ENCODE measurements at places on chromosomes 12 and 14.

GRCh38 chr12:2616763-2617162 is 178.0 kb upstream of the FKBP4 start:
- no peak overlapping the region for H3K27ac ChIP-seq
- DNase-seq, result no peak
- peaks cover 25% of the 10 kb centered on the region for H3K27me3 ChIP-seq
- peaks cover 2% of the 10 kb centered on the region for H3K4me1 ChIP-seq

GRCh38 chr12:98490501-98491453 is 24.6 kb upstream of the TMPO start:
- H3K27me3 ChIP-seq, result no peaks in the 10 kb centered on the region
- peaks cover 5% of the 10 kb centered on the region for H3K4me1 ChIP-seq

GRCh38 chr12:101713930-101714329 is 16.5 kb downstream of the CHPT1 start:
- H3K27me3 ChIP-seq, result no peaks in the 10 kb centered on the region
- H3K4me1 ChIP-seq, result peaks cover 19% of the 10 kb centered on the region
- no peak for DNase-seq
- no peaks in the 10 kb centered on the region for H3K36me3 ChIP-seq

- H3K27me3 ChIP-seq, result peaks cover 3% of the 10 kb centered on the region
- no peak overlapping the region for H3K4me3 ChIP-seq
- H3K36me3 ChIP-seq, result peaks cover 2% of the 10 kb centered on the region
- H3K27ac ChIP-seq, result no peak overlapping the region
- DNase-seq, result no peak
These were observed 57.9 kb downstream of the AMN start for GRCh38 chr14:102980409-102980810.

- no peak for DNase-seq
- no peaks in the 10 kb centered on the region for H3K36me3 ChIP-seq
- no peaks in the 10 kb centered on the region for H3K4me1 ChIP-seq
These were observed 19.4 kb downstream of the A2ML1 start for GRCh38 chr12:8841778-8842177.

GRCh38 chr12:76256904-76257303 is 91.3 kb downstream of the BBS10 start:
- H3K27me3 ChIP-seq, result peaks cover 1% of the 10 kb centered on the region
- DNase-seq, result no peak
- H3K36me3 ChIP-seq, result no peaks in the 10 kb centered on the region
- H3K4me3 ChIP-seq, result no peak overlapping the region
- no peaks in the 10 kb centered on the region for H3K4me1 ChIP-seq
- no peak overlapping the region for H3K27ac ChIP-seq

DNA sequence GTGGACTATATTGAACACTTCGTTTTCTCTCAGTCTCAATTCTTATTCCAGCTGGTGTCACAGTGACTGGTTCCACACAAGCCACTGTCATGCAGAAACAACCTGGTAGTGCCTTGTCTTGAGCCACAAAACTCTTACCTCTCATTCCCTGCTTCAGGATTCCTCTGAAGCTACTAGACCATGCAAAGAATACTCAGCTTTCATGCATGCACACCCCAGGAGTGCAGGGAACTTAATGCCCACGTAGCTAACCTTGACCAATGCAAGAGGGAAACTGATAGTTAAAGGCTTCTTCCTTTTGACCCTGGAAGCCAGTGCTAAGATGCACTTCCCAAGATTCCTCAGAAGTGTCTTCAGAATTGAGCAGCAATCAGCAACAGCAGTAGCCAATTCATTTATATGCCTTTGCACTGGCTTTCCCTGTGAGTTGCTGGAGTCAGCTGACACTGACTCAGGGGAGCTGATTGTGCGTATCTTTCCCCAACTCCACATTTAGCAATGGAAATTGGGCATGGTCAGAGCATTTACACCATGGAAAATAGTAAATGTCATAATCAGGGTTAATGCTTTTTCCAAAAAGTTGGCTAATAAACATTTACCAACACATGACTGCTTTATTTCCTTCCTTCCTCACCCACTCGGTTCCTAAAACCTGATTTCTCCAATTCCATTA is 113.6 kb upstream of the SLC35F4 start:
- H3K4me3 ChIP-seq, result no peak overlapping the region
- DNase-seq, result no peak
- H3K27me3 ChIP-seq, result peaks cover 16% of the 10 kb centered on the region
- no peaks in the 10 kb centered on the region for H3K4me1 ChIP-seq
- H3K36me3 ChIP-seq, result no peaks in the 10 kb centered on the region

DNA sequence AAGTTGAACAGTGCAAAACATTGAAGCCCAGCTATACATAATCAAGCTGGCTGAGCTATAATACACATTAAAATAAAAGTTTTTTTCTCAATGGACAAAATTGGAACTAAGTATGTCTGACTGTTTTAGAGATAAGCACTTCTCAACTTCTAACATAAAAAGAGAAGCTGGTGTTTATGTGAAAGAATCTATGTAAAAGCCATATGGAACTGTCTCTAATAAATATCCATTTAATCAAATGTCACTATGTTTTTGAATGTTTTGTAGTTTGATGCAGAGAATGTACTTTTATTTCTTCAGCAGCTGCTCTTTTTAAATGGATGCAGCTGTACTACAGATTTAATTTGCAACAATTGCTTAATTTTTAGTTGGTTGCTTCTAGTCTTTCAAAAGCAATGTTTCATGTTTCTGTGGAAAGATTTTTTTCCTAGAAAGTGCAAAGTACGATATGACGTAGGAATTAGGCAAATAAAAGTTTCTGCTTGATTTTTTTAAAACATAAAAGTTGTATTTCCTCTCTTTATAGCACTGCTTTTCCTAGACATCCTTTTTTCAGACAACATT is 114.2 kb downstream of the PDE3A start:
- no peak overlapping the region for H3K27ac ChIP-seq
- no peak overlapping the region for H3K4me3 ChIP-seq
- no peaks in the 10 kb centered on the region for H3K27me3 ChIP-seq
- no peaks in the 10 kb centered on the region for H3K4me1 ChIP-seq
- no peak for DNase-seq

DNA sequence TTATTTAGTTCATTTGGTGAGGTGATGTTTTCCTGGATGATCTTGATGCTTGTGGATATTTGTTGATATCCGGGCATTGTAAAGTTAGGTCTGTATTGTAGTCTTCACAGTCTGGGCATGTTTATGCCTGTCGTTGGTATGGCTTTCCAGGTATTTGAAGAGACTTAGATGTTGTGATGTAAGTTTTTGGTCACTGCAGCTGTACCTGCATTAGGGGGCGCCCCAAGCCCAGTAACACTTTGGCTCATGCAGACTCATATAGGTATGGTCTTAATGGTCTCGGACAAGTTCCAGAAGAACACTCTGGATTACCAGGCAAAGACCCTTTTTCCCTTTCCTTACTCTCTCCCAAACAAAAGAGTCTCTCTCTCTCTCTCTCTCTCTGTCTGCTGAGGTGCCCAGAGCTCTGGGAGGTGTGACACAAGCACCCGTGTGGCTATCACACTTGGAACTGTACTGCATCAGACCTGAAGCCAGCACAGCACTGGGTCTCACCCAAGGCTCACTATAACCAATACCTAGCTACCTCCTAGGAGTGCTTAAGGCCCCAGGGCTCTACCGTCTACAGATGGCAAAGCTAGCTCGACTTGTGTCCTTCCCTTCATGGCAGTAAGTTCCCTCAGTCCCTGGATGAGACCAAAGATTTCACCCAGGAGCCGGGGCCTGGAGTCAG is 425.8 kb upstream of the ATXN7L3B start:
- H3K27me3 ChIP-seq, result no peaks in the 10 kb centered on the region
- no peaks in the 10 kb centered on the region for H3K4me1 ChIP-seq
- H3K4me3 ChIP-seq, result no peak overlapping the region
- DNase-seq, result no peak
- H3K36me3 ChIP-seq, result no peaks in the 10 kb centered on the region

GRCh38 chr14:99698642-99699041 is 14.5 kb downstream of the CYP46A1 start:
- H3K27ac ChIP-seq, result no peak overlapping the region
- peaks cover 11% of the 10 kb centered on the region for H3K36me3 ChIP-seq
- no peak for DNase-seq
- H3K4me1 ChIP-seq, result no peaks in the 10 kb centered on the region
- H3K27me3 ChIP-seq, result peaks cover 13% of the 10 kb centered on the region
- no peak overlapping the region for H3K4me3 ChIP-seq

GRCh38 chr14:104438166-104438887 is 141.2 kb upstream of the C14orf180 start:
- no peak for DNase-seq
- H3K36me3 ChIP-seq, result no peaks in the 10 kb centered on the region
- no peaks in the 10 kb centered on the region for H3K27me3 ChIP-seq
- no peak overlapping the region for H3K27ac ChIP-seq
- no peaks in the 10 kb centered on the region for H3K4me1 ChIP-seq

DNA sequence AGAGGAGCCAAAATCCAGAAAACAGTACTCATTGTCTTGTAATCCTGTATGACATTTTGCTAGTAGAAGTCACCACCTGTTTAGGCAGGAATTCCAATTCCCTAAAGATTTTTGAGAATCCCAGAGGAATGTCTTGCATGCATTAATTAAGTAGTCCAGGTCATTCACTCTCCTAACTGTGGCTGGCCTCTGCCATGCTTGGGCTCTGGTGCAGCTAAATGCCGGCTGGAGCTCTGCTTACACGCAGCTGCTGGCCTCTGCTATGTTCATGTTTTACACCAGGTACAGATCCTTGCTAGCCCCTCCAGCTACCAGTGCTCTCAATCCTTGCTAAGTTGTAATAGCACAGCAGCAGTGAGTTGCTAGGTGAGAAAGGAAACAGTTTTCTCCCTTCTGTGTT is 16.3 kb upstream of the HIF1A start:
- H3K27ac ChIP-seq, result no peak overlapping the region
- H3K36me3 ChIP-seq, result no peaks in the 10 kb centered on the region
- H3K4me3 ChIP-seq, result no peak overlapping the region
- H3K4me1 ChIP-seq, result peaks cover 10% of the 10 kb centered on the region

DNA sequence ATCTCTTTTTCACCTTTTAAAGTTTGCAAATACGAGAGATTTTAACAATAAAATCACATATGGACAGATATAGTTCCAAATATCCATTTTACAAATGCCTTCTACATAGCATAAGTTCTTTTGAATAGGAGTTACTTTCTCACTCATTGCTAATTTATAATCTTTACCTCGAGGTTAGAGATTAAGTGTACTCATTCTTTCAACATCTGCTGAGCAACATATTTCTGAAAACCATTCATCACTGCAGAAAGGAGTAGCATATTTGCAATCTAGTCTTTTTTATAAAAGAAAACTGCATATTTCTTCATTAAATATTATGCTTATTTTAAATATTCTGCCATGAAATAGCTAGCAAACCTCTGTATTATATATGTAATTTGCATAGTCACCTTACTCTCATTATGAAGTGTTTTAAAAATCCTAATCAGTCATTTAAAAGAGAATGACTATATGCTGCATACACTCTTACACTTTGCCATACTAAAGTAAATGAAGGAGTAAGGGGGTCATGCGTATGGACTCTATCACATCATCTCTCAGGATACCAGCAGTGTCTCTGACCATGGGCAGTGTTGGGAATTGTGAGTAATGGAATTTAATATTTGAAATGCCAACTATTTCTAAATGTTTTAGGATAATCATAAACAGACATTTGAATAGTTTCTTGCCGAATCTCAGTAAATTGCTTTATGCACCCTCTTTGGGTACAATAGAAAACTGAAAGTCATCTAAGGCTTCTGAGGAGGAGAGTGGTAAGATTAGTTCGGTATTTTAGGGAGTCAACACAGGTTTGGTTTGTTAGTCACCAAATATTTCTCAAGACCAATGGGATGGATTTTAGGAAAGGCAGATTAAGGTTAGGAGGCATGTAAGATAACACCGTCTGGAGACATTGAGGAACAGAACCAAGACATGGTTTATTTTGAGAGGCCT is 524.8 kb upstream of the ATP2B1 start:
- DNase-seq, result no peak
- no peak overlapping the region for H3K4me3 ChIP-seq
- no peak overlapping the region for H3K27ac ChIP-seq
- H3K27me3 ChIP-seq, result peaks cover 13% of the 10 kb centered on the region
- H3K36me3 ChIP-seq, result no peaks in the 10 kb centered on the region
- H3K4me1 ChIP-seq, result no peaks in the 10 kb centered on the region

GRCh38 chr12:64494998-64495729 is 43.2 kb downstream of the TBK1 start:
- H3K4me1 ChIP-seq, result peaks cover 8% of the 10 kb centered on the region
- no peaks in the 10 kb centered on the region for H3K27me3 ChIP-seq
- H3K4me3 ChIP-seq, result no peak overlapping the region
- no peak for DNase-seq
- peaks cover 6% of the 10 kb centered on the region for H3K36me3 ChIP-seq

GRCh38 chr14:96876747-96877146 is 79.6 kb downstream of the VRK1 start:
- H3K4me1 ChIP-seq, result no peaks in the 10 kb centered on the region
- H3K27me3 ChIP-seq, result no peaks in the 10 kb centered on the region
- no peak for DNase-seq
- H3K4me3 ChIP-seq, result no peak overlapping the region
- H3K36me3 ChIP-seq, result peaks cover 12% of the 10 kb centered on the region
- no peak overlapping the region for H3K27ac ChIP-seq

DNA sequence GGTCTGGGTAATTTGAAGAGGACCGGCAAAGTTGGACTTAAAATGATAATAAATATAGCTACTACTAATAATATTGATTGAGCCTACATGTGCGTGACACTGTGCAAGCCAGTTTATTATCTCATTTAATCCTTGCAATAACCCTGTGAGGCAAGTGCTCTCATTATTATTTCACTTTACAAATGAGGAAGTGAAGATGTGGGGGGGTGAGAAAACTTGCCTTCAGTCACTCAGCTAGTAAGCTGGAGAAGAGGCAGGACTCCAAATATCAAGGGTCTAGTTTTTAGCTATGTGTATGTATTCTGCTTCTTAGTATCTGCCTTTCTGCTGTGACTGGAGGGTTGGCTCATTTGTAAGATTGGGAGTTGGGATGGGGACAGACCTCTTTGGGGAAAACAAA is 39.2 kb downstream of the NPAS3 start:
- no peaks in the 10 kb centered on the region for H3K27me3 ChIP-seq
- H3K27ac ChIP-seq, result no peak overlapping the region
- H3K4me1 ChIP-seq, result no peaks in the 10 kb centered on the region
- DNase-seq, result no peak
- H3K4me3 ChIP-seq, result no peak overlapping the region

GRCh38 chr14:104559804-104560585 is 19.6 kb upstream of the C14orf180 start:
- peaks cover 23% of the 10 kb centered on the region for H3K27me3 ChIP-seq
- no peak for DNase-seq
- H3K4me3 ChIP-seq, result no peak overlapping the region
- peaks cover 2% of the 10 kb centered on the region for H3K4me1 ChIP-seq

DNA sequence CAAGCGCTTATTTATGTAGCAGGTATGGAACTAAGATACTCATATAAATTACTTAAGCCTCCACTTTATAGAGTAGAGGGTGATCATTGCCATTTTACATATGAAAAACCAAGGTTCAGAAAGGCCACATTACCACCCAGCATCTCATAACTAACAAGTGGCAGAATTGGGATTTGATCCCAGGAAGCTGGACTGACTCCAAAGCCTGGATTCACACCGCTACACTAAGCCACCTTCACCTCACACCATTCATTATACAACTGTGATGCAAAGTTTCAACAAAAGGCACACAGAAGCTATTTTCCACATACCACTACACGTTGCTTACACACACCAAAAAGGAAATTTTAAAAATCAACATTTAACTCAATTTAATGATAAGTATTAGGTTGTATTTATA is 370.6 kb downstream of the FUT8 start:
- H3K27ac ChIP-seq, result no peak overlapping the region
- H3K4me3 ChIP-seq, result no peak overlapping the region
- H3K27me3 ChIP-seq, result peaks cover 2% of the 10 kb centered on the region
